ENCODE measurements at places on chromosomes 11 and 22.
A peak's percentile ranks its signal among the peaks of the same experiment; 100 is the strongest.

GRCh38 chr11:26943636-26944035, 50.3 kb upstream of the FIBIN start:
- H3K4me1 ChIP-seq = no peaks in the 10 kb centered on the region
- no peak overlapping the region for H3K27ac ChIP-seq
- H3K4me3 ChIP-seq = no peak overlapping the region
- no peak for DNase-seq

- H3K27me3 ChIP-seq = peaks cover 53% of the 10 kb centered on the region
- no peak overlapping the region for H3K27ac ChIP-seq
- DNase-seq = no peak
- no peaks in the 10 kb centered on the region for H3K36me3 ChIP-seq
- no peaks in the 10 kb centered on the region for H3K4me1 ChIP-seq
Measured at GRCh38 chr11:125157953-125158680, 6.4 kb upstream of the PKNOX2 start.

DNA sequence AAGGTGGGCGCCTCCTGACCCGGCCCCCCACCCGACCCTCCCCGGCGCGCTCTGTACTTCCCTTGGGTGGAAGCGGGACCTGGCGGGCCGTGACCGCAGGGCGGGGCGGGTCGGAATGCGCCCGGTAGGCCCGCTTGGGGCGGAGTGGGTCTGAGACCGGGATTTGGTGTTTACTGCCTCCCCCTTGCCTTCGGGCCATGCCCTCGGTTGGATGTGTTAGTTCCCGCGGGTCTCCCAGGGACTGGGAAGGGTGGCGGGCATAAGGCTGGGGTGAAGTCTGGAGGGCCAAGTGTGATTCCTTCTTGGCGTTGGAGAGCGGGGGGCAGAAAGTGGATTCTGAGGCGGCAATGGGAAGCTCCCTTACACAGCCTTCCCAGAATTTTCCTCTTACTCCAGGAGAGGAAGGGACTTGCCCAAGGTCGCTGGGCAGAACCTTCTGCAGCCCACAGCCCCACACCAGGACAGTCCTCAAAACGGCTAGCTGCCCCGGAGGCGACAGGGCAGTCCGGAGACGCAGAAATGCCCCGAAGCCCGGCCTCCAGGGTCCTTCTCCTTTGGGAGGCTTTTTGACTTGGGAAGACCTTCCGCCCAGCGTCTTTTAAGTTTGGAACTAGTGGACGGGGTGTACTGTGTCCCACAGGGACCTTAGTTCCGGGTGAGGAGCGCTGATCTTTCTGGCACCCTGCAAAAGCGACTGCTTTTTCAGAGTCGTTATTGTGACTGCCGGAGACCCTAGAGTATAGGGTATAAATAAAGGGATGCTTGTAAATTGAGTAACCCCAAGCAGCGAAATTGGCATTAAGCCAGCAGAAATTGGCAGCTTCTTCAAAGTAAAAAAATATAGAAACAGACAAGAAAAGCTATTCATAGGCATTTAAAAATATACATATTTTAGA, 647 bp downstream of the SWAP70 start:
- peak overlapping the region; percentile 83 for H3K4me3 ChIP-seq
- peak; percentile 56 for DNase-seq
- peaks cover 9% of the 10 kb centered on the region for H3K36me3 ChIP-seq
- H3K27me3 ChIP-seq = peaks cover 34% of the 10 kb centered on the region

GRCh38 chr11:44711787-44712608, 14.8 kb upstream of the TSPAN18 start:
- peaks cover 21% of the 10 kb centered on the region for H3K4me1 ChIP-seq
- no peaks in the 10 kb centered on the region for H3K27me3 ChIP-seq
- H3K36me3 ChIP-seq = no peaks in the 10 kb centered on the region
- no peak overlapping the region for H3K27ac ChIP-seq
- H3K4me3 ChIP-seq = no peak overlapping the region

- no peak for DNase-seq
- H3K27ac ChIP-seq = no peak overlapping the region
- no peaks in the 10 kb centered on the region for H3K4me1 ChIP-seq
- no peaks in the 10 kb centered on the region for H3K36me3 ChIP-seq
Measured at GRCh38 chr22:43850529-43850928, 11.8 kb downstream of the SULT4A1 start.

- no peaks in the 10 kb centered on the region for H3K4me1 ChIP-seq
- H3K36me3 ChIP-seq = no peaks in the 10 kb centered on the region
- no peak for DNase-seq
- no peak overlapping the region for H3K4me3 ChIP-seq
- H3K27me3 ChIP-seq = peaks cover 78% of the 10 kb centered on the region
Measured at GRCh38 chr22:48927591-48927990, 900.1 kb downstream of the BRD1 start.

- H3K4me3 ChIP-seq = no peak overlapping the region
- H3K36me3 ChIP-seq = no peaks in the 10 kb centered on the region
- no peaks in the 10 kb centered on the region for H3K27me3 ChIP-seq
Measured at GRCh38 chr11:90476442-90477007, 253.7 kb upstream of the CHORDC1 start.

DNA sequence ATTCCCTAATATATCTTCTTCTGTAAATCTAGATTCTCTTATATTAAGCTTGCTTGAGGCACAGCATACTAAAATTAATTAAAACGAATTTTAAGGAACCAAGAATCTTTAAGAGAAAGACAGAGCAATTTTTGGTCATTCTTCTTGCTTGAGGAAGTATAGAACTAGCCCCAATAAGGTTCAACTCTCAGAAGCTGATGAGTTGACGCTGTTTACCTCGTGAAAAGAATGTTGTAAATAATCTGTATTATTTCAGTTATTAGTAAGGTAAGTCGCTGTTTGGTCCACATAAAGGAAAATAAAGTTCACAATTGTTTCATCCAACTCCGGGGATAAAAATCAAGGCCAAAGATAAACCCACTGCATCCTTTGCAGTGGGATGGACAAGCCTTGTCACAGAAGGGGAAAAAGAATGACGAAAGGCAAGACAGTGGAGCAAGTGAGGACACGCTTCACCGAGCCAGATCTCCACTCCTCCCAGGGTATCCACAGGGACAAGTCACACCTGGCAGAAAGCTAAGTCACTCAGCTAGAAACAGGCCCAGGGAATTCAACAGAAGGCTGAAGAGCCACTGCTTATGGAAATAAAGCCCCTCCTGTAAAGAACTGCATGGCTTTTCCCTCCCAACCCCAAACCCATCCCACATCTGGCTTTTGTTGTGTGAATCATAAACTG, 752 bp downstream of the POU2AF1 start:
- no peaks in the 10 kb centered on the region for H3K36me3 ChIP-seq
- peaks cover 80% of the 10 kb centered on the region for H3K4me1 ChIP-seq
- H3K27me3 ChIP-seq = no peaks in the 10 kb centered on the region
- peak overlapping the region; percentile 98 for H3K27ac ChIP-seq
- H3K4me3 ChIP-seq = peak overlapping the region; percentile 60

DNA sequence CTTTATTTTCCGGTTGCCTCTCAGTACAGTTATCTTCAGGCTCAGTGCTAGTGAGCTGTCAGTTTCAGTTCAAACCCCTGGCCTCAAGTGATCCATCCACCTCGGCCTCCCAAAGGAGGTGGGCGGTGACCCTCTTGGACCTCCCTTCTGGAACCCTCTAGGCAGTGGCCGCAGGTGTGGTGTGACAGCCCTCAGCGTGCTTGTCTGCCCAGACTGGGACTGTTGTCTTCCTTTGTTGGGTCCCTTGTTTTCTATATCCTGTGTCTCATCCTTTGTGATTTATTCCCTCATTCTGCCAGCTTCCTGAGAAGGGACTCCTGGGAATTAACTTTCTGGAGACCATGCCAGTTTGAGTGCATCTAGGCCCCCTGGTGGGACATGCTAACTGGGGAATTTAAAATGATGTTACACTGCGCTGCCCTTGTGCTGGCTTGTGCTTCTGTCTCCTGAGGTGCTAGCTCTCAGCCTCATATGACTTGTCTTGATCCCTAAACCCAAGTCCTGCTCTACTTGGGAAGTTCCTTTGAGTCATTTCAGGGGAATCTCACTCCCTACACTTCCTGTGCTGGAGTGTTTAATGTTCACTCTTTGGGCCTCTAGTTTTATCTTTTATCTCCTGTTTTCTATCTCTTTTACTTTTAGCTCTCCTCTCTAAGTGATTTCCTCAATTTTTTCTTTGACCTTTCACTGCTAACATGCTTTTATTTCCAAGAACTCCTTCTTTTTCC, 19.4 kb downstream of the MED15 start:
- peak overlapping the region; percentile 72 for H3K27ac ChIP-seq
- H3K4me1 ChIP-seq = peaks cover 72% of the 10 kb centered on the region
- no peak for DNase-seq

DNA sequence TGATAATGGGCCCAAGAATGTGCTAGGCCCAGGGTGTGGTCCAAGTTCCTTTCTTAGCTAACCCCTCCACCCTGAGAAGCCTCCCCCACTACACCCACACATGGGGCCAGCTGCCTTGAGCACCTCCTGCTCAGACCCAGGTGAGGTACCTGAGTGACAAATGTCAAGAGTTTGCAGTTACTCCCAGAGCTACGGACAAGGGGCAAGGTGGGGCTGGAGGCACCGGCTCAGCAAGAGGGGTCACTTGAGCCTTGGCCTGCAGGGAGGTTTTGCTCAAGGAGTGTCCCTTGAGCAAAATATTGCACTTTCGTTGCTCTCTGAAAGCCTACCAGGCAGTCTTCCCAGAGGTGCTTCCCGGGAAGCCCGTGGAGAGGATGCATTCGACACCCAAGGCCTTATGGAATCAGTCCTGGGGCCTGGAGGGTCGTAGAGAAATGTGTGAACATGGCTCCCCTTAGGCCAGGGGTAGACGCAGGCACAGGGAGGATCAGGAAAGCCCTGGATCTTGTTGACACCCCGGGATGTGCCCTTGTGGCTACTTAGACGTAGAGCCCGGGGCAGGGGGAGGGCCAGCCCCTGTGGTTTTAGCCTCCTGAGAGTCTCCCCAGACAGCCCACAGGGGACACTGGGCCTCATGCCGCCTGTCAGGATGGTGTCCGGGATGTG, 114.2 kb downstream of the KCNQ1 start:
- H3K4me1 ChIP-seq = peaks cover 1% of the 10 kb centered on the region
- H3K27me3 ChIP-seq = no peaks in the 10 kb centered on the region
- no peak overlapping the region for H3K4me3 ChIP-seq
- H3K36me3 ChIP-seq = no peaks in the 10 kb centered on the region
- no peak for DNase-seq

DNA sequence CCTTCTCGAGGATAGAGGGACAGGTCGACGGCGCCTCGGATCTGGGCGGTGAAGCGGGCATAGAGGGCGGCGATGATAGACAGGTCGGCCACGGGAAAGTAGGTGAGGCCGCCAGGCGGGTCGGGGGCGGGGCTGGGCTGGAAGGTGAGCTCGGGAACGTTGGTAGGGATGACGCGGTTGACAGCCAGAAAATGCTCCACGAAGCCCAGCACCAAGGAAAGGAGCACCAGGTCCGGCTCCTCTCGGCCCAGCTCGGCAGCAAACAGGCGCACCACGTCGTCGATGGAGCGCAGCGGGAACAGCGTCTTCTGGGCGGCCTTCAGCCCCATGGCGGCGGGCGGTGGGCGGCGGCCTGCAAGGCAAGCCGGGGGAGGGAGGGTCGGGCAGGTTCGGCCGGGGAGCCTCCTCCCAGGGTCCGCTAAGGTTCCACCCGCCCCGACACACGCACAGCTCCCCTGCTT, 540 bp downstream of the MEN1 start:
- no peak for DNase-seq
- peak overlapping the region; percentile 95 for H3K27ac ChIP-seq
- H3K4me1 ChIP-seq = peaks cover 35% of the 10 kb centered on the region
- H3K36me3 ChIP-seq = peaks cover 50% of the 10 kb centered on the region

GRCh38 chr11:47060807-47061206, 115.9 kb downstream of the ARFGAP2 start:
- H3K27ac ChIP-seq = peak overlapping the region; percentile 39
- peaks cover 20% of the 10 kb centered on the region for H3K36me3 ChIP-seq
- H3K4me3 ChIP-seq = no peak overlapping the region
- no peak for DNase-seq
- no peaks in the 10 kb centered on the region for H3K27me3 ChIP-seq

DNA sequence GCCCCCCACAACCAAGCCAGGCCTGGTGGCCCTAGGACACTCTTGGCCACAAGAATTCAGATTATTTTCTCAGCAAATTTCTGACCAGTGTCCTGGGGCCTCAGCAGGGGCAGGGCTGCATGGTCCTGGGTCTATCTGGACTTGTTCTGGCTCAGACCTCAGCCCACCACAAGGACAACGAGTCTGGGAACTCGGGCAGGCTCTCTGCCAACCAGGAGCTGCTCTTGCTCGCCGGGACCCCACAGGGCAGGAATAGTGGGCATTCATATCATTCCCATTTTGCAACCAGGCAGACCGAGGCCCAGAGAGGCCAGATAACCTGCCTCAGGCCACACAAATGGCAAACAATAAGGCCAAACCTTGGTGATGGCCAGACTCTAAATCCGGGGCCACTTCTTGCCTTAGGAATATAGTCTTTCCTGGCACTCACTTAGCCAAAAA, 75.4 kb upstream of the WNT7B start:
- H3K4me1 ChIP-seq = peaks cover 44% of the 10 kb centered on the region
- peak overlapping the region; percentile 86 for H3K4me3 ChIP-seq
- peaks cover 7% of the 10 kb centered on the region for H3K36me3 ChIP-seq
- peak overlapping the region; percentile 96 for H3K27ac ChIP-seq
- H3K27me3 ChIP-seq = no peaks in the 10 kb centered on the region

DNA sequence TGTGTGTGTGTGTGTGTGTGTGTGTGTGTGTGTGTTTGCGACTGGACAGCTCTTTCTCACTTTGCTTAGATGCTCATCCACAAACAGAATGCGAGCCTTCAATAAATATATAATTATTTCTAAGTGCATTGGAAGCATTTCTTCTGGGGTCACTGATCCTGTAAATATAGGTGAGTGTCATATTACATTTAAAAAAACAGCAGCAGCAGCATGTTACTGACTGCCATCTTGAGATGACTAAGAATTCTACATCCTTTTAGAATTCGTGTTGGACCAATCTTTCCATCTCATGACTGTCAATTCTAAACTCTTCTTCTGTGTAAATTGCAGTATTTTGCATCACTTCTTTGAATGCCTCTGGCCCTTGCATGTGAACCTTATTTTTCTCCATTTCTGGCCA, 238.0 kb upstream of the DDI1 start:
- no peaks in the 10 kb centered on the region for H3K36me3 ChIP-seq
- H3K27ac ChIP-seq = no peak overlapping the region
- no peaks in the 10 kb centered on the region for H3K27me3 ChIP-seq
- no peak for DNase-seq

GRCh38 chr11:5626196-5626595, 1.4 kb downstream of the TRIM34 start:
- DNase-seq = no peak
- H3K27me3 ChIP-seq = no peaks in the 10 kb centered on the region
- peaks cover 7% of the 10 kb centered on the region for H3K36me3 ChIP-seq
- H3K4me3 ChIP-seq = peak overlapping the region; percentile 89
- peak overlapping the region; percentile 57 for H3K27ac ChIP-seq

DNA sequence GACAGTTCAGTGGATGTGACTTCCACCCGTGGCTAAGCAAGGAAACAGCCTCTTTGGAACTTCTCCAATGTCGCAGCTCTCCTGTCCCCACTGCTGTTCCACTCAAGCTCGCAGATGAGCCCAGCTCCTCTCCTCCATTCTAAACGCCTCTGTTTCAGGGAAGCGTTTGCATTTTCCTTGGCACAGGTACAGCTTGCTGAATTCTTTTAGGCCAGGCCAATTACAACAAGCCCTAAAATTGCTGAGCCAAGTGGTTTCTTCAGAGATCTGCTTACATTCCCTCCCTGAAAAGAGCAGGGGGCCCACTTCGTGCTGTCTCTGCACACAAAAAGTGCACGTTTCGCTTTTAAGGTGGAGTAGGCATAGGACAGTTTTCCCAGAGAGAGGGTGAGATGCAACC, 91.5 kb upstream of the BLID start:
- DNase-seq = no peak
- no peak overlapping the region for H3K4me3 ChIP-seq
- peaks cover 44% of the 10 kb centered on the region for H3K27me3 ChIP-seq
- no peak overlapping the region for H3K27ac ChIP-seq
- no peaks in the 10 kb centered on the region for H3K4me1 ChIP-seq
- H3K36me3 ChIP-seq = no peaks in the 10 kb centered on the region

Data from activated T-cell treated with anti-CD3 and anti-CD28 coated beads, Interleukin-2, amount 50 U/mL, for 24 hours (primary cell).